ENCODE measurements at places on chromosomes 3 and 15.

DNA sequence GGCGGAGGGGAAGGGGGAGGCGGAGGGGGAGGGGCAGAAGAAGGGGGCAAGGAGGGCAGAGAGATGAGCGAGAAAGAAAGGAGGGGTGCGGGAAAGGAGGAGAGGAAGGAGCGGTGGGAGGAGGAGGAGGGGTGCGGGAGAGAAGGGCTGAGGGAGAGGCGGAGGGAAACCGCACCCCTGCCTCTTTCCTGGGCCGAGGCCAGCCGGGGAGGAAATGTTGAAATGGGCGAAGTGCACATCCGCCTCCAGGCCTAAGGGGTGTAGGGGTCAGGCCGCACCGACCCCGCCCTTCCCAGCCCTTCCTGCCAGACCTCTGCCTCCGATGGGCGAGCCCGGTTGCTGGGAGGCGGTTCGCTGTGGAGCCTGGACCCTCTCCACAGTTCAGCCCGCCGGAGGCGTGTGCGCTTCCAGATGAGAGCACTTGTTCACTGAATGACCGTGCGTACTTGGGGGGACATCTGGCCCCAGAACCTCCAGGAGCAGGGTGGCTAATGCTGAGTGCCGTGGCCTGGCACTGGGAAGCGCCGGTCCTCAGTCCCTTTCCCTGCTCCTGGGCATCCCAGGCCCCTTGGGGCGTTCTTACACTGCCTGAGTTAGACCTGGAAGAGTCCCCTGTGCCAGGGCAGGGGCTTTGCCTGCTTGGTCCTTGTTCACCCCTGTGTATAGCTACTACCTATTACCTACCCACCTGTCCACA is 110.3 kb upstream of the KLF13 start:
- no peak for DNase-seq

GRCh38 chr3:129645286-129645685 is 38.8 kb upstream of the PLXND1 start:
- no peak for DNase-seq

GRCh38 chr3:13046569-13047274 is 26.5 kb downstream of the IQSEC1 start:
- no peak for DNase-seq

GRCh38 chr15:74307827-74308811 is 59.3 kb downstream of the CYP11A1 start:
- peak; percentile 70 for DNase-seq

DNA sequence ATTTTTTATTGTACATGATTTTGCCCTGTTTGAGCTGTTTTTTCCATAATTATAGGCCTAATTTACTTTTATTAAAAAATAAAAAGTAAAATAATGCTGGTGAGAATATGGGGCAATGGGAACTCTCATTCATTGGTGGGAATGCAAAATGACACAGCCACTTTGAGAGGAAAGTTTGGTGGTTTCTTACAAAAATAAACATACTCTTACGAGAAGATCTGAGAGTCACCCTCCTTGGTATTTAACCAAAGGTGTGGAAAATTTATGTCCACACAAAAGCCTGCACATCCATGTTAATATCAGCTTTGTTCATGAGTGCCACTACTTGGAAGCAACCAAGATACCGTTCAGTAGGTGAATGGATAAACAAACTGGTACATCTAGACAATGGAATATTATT is 9.8 kb downstream of the MUC13 start:
- DNase-seq, result no peak

DNA sequence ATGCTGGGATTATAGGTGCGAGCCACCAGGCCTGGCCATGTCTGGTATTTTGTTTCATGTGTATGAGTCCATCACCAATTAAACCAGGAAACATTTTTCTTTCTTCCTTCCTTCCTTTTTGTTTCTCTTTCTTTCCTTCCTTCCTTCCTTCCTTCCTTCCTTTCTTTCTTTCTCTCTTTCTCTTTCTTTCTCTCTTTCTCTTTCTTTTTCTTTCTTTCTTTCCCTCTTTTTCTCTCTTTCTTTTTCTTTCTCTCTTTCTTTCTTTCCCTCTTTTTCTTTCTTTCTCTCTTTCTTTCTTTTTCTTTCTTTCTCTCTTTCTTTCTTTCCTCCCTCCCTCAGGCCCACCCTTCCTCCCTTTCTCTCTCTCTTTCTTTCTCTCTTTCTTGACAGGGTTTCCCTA is 83.4 kb downstream of the SLC9A9 start:
- DNase-seq, result no peak

DNA sequence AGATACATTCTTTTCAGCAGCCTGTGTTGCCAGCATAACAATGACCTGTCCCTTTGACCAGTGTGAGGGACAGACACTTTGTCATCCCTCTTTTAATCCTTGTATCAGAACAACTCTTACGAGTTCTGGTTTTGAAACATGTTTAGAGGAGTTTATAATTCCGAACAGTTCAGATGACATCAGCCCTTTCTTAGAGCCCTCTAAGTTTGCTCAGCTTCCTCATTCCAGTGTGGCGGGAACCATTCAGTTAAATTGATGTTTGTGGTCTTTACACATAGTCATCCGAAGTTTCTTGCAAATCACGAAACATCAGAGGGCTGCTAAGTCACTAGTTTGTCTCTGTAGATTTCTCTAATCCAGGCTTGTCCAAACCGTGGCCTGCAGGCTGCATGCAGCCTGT is 102.5 kb downstream of the AKAP13 start:
- peak; percentile 59 for DNase-seq

GRCh38 chr3:28768439-28768838 is 419.8 kb upstream of the AZI2 start:
- no peak for DNase-seq

GRCh38 chr3:123708531-123708930 is 123.7 kb upstream of the HACD2 start:
- no peak for DNase-seq

DNA sequence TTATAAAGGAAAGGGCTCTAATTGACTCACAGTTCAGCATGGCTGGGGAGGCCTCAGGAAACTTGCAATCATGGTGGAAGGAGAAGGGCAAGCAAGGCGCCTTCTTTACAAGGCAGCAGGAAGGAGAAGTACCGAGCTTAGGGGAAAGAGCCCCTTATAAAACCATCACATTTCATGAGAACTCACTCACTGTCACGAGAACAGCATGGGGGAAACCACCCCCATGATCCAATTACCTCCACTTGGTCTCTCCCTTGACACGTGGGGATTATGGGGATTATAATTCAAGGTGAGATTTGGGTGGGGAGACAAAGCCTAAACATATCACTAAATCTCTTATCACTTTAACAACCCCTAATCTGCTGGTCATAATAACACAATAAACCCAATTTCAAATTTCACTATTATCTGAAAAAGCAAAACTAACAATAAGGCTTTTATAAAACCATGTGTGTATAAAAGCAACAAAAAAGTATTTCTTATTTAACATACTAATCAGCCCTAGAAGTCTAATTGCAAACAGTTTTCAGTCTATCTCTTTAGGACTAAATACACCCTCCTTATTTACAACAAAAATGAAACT is 43.2 kb downstream of the SCAPER start:
- DNase-seq, result no peak

GRCh38 chr3:71688121-71688520 is 37.1 kb downstream of the EIF4E3 start:
- no peak for DNase-seq

DNA sequence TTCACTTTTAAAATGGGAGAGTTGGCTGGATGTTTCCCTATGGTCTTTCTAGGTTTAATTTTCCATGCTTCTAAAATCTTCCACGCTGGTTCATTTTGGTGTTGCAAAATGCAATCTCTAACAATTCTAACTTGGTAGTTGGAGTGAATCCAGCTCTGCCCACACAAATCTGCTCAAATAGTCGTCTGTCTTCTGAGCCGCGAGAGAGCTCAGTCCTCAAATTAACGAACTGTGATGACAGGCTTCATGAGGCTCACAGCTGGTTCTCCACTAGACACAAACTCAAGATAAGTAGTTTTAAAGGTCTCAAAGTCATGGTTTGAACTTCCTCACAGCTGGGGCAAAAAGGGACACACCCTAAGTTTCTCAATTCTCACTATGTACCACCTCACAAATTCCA is 178.6 kb upstream of the LYSMD4 start:
- DNase-seq, result no peak

DNA sequence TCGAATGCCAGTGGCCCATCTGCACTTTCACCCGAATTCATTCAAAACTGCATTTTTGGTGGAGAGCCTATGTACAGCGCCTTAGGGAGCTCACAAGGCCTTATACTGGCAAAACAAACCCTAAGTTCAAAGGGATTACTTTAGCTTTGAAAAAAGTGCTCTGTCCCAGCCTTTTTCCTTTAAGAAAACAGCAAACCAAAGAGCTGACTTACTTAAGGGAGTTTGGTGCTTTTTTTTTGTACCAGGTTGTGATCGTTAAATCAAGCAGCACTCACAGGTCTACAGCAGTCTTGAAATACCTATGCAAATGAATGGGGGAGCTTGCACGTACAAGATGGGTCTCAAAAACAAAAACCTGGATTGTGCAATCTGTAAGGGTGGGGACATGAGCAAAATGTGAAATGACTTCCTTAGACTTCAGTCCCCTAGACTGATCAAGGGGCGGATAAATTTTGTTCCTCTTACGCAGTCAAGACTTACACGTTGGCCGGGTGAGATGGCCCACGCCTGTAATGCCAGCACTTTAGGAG is 11.6 kb upstream of the PIK3CB start:
- DNase-seq, result no peak

- DNase-seq, result no peak
These were observed 81.7 kb upstream of the PIAS1 start for GRCh38 chr15:67972377-67972776.

DNA sequence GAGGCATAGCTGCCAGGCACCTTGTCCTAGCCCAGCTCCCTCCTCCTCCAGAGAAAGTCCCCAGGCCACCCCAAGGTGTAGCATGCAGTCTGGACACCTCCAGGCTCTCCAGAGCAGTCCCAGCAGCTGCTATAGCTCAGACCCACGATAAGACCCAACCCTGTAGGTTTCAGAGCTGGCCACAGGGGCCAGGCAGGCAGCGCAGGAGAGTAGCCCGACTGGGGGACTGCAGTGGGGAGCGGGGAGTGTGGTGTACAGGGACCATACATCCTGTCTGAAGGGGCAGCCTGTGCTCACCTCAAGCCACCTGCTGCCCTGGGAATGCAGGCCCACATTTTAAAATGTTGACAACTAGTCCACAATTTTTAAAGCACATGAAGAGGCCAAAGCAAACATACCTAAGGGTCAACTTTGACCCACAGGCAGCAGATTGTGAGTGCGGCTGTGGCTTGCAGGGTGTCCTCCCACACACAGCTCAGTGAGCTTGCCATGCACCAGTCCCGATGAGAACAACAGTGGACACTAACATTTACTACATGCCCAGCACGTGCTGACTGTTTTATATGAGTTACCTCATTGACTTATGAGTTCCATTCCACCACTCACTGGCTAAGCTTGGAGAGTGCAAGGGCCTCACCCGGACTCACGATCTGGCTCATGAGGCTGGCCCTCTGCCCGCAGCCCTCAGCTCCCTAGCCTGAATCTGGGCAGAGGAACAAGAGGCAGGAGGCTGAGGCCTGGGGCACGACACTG is 81.4 kb downstream of the DNAJB8 start:
- DNase-seq, result peak; percentile 43

DNA sequence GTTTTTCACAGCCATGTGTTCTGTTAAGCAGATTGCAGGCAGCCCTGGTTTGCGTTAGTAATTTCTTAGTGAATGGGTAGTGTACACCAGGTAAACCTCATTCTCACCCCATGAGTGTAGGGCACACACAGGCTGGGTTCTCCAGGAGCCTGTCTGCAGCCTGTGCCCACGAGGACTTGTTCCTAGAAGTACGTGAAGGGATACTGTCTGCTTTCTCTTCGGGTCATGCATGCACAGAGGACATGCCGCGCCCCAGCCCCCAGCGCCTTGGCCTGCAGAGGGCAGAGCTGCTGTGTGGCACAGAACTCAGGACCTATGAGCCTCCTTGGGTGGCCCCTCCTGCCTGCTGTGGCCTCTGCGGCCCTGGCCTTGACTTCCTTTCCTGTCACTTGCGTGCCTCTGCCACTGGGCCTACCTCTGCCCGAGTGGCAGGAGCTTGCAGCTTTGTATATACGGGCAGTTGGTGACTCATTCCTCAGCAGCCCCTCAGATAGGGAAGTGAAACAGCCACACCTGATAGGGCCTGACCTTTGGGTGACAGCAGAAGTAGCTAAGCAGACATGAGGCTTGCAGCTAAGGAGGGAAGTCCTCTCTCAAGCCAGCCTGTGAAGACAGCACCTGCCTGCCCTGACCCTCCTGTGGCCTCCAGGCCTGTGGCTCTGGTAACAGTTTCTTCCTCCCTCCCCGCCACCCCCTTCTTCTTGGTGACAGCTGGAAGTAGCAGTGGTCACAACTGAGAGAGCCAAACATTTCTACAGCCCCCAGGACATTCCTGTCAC is 19.5 kb downstream of the PPCDC start:
- no peak for DNase-seq

DNA sequence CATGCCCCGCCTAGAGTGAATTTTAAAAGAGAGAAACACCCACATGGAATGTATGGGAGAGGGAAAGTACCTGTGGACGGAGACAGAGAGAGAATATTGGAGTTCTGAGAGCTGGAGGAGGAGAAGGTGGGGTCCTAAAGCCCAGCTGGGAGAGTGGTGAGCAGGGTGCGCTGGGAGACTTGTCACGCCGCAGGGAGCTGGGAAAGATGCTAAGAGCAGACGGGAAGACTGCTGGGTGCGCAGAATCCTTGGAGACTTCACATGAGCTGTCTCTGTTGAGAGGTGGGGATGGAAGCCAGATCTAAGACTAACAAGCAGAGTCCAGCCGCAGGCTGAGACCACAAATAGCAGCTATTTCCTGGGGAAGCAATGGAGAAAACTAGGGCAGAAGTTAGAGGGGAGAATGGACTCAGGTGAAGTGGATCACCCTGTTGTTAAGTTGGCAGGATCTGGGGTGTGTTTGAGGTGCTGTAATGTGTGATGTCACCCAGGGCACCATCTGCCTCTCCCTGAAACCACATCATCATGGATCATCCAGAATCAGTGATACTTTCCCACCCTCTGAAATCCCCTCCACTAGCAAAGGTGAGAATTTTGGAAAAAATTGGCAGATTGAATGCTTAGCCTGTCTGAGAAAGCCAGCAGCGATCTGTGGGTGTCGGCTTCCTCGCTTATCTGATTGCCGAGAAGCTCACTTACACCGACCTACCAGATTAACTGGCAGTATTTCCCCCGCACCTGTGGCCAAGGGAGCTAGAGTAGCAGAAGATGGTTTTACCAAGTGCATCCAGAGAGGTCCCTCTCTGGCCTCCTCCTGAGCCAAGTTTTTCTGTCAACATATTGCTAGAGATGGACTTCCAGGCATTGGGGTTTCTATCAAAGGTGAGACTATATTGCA is 174.8 kb upstream of the BHLHE40 start:
- no peak for DNase-seq

- peak; percentile 44 for DNase-seq
These were observed 102.5 kb downstream of the IQSEC1 start for GRCh38 chr3:12970684-12971083.

- DNase-seq, result no peak
These were observed 1.5 kb upstream of the ALDH1A3 start for GRCh38 chr15:100878130-100878529.

- DNase-seq, result no peak
These were observed 45.7 kb upstream of the ABI3BP start for GRCh38 chr3:101038880-101039279.

GRCh38 chr3:190008432-190008831 is 112.3 kb downstream of the P3H2 start:
- DNase-seq, result no peak

Data from muscle of back (tissue), 13 donors.